ENCODE measurements at places on chromosomes 6 and 20.

GRCh38 chr6:44063561-44064059, 63.6 kb downstream of the MRPL14 start:
- DNase-seq = no peak

DNA sequence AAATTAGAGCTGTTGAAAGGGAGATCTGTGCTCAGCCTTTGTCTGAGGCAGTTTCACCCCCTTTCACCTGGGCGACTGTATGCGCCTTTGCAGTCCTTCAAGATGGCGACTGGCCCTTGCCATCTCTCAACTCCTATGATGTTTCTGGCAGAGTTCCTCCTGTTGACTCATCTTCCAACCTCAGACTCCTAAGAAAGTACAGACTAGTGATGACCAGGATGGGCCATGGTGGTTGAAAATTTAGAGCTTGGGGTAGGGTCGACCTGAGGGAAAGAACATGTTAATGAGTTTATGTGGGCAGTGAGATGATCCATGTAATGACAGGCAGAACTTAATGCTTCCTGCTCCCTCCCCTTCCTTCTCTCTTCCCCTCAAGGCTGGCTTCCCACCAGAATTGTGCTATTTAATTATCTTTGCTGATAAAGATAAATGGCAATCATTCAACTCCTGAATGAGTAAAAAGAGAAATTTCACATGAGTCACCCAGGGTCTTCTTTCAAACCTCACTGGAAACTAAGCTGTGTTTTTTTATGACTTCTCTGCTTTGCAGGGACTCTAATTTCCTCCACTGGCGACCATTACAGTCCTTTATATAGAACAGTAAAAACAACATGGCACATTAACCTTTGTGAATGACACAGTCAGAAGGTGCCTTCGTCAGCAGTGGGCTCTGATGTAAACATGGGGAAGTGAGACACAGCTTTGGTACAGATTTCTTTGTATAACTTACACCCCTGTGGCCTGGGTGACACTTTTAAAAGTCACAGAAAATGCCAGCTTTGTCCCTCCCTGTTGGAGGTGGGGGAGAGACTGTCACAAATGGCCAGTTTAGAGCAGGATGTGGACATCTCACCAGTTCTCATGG, 103.5 kb downstream of the SCP2D1 start:
- no peak for DNase-seq

DNA sequence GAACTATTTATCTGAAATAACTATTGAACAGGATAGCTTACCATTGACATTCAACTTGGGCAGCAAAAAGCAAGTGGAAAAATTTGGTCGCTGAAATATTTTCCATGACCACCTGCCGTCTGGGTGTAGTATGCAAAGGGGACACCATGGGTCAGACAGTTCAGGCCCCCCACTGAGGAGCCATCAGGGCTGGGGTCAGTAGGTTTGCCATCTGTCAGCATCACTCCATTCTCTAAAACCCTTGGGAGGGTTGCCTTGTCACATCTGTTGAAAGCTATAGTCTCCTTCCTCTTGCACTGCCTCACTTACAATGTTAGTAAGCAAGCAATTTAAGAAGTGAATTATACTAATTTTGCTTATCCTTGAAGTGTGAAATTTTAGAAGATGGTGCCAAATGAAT, 44.9 kb downstream of the NRN1 start:
- no peak for DNase-seq

GRCh38 chr20:18571578-18571977, 4.3 kb downstream of the SMIM26 start:
- no peak for DNase-seq

DNA sequence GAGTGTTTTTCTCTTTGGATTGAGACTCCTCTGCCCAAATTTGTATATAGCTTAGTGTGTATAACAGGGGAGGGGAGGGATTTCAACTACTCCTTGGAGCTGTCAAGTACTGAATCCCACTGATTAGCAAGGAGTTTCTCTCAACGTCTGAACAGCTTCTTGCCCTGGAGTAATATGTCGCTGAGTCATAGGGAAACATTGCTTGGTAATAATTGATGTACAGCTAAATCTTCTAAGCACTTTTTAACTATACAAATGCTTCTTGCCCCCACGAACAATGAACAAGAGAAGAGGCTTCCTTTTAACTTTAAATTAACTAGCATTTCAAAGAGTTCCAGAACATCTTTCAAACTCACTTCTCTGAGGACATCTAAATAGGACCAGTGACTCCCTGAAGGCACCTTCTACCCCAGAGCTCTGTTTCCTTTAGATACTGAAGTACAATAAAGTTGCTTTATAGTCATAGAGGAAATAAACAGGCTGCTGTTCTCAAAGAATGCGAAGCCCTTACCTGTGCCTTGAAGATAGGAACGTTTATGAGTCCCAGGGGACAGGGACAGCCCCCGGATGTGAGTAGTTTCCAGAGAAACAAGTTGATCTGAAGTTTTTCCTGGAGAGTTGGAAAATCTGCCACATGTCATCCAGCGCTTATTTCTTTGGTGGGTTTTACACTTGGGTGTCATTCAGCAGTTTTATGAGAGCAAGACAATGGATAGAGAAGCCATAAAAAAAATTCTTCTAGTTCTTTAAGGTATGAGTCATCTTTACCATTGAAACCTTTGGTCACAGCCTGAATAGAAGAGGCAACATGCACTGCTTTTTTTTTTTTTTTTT, 462.5 kb upstream of the BTBD3 start:
- peak; percentile 49 for DNase-seq

DNA sequence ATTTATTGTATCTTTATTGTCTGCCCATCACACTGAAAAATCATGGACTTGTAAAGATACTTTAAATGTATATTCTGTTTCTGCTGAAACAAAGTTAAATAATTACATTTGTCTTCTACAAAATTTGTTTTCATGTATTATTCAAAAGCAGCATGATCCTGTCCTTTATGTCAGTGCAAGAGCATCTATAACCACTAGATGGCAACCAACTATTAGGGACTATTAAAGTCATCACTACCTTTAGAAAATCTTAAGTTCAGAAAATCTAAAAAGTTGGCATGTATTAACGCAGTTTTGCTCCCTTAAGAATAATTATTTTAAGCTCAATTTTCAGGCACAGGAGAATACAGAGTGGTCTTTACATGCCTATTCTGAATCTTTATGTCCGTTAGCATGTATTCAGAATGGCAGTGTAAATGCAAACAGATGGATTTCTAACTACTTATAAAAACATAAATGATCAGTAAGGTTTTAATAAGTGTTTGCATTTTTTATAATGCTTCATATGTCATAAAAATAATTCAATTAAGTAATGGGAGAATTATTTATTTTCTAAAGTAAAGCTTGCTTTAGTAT, 17.8 kb downstream of the TMEM30A start:
- no peak for DNase-seq

DNA sequence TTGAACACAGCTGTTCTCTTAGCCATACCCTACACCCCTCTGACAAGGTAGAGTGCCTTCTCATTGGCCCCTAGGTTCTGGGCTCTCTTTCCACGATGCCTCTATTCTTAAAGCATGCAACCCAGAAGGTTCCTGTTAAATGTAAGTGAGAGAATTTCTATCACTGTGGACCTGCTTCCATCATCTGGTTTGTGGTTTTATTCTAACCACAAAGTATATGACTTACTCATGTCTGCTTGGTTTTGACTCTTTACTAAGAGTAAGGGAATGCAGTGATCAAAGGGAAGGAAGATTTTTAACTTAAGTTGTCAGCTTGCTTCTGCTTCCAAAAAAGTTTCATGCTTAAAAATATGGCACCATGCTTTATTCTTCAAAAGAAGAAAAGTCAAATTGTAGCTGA, 80.2 kb downstream of the ANKEF1 start:
- DNase-seq = peak; percentile 21

DNA sequence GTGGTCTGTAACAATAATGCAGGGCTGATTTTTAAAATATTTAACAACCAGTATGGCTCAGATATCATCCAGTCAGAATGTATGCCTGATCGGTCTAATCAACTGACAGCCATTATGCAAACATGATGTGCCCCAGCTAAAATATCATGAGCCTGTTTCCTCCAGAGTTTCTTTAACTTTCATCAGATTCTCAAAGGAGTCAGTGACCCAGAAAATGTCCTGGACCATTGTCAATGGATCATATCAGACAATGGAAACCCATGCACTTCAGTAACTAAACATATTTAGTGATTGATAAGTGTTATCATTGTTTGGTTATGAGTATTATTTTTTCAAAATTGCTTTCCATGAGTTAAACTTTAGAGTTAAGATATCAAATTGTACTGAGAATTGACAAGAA, 173.5 kb downstream of the LMBRD1 start:
- no peak for DNase-seq

GRCh38 chr20:48818481-48818987, 9.3 kb downstream of the PREX1 start:
- DNase-seq = no peak

DNA sequence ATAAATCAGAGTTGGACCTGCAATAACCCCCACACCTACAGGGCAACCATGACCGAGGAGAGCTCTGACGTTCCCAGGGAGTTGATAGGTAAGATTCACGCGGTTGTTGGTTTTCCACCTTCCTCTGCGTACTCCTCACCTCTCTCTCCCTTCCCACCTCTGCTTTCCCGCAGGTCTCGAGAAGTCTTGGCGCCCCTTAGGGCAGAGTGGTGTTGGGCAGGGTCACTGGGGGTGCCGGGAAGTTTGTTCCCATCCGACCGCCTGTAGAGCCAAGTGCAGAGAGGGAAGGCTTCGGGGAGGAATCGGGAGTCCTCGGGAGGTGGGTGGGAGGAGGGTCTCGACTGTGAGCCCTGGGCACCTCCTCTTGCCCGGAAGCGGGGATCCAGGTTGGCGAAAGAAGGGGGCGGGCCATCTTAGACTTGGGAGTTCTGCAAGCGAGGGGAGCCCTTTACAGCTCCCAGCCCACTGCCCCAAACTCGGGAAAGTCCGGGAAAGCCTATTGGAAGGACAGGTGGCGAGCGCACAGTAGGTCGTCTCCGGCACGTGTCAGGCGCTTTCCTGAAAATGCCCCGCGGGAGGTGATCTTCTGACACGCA, 672 bp downstream of the CARMIL1 start:
- DNase-seq = no peak

GRCh38 chr20:50550531-50550930, 40.3 kb downstream of the PTPN1 start:
- no peak for DNase-seq

DNA sequence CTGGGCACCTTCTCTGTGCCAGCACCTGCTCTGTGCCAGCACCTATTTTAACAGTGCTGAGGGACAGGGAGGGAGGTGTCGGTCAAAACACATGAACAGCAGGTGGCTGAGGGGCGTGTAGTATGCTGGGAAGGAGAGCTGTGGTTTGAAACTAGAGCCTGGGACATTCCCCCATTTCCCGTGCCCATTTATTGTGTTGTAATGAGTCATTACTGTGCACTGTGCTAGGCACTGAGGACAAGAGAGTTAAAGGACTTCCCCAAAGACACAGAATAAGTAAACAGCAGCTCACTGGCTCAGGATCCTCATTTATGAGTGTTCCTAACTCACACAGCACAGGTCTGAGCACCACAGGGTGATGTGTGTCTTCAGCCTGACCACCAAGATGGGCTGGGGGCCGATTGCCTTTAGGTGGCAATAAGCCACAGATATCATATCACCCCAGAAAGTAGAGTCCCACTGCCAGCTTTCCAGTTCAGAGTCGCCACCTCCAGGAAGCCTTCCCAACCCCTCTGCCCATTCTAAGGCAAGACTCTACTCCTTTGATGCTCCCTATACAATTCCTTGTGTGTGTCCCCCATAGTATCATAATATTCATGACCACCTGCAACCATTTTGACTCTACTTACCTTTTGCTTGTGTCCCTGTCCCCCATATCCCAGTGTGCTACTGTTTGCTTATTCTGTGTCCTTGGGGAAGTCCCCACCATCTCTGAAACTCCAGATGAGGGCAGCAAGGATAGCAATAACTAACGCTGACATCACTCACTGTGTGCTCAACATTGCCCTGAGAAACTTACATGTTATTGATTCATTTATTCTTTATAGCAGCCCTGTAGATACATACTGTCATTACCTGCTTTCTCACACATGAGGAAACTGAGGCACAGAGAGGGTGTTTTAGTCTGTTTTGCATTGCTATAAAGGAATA, 87.3 kb downstream of the TOX2 start:
- DNase-seq = no peak

DNA sequence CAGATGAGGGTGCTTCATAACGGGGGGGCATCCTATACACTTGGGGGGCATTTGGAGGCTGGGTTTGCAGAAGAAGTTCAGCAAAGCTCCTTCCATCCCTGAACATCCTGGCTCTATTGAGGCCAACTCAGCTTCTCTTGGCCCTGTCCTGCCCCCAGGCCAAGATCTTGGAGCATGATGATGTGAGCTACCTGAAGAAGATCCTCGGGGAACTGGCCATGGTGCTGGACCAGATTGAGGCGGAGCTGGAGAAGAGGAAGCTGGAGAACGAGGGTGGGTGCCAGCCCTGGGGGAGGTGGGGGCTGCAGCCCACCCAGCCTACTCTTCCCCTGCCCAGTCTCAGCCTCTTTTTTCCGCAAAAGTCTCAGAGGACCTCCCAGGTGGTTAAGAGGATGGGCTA, 17.2 kb downstream of the GDAP1L1 start:
- DNase-seq = no peak

- DNase-seq = no peak
These were observed 115.3 kb downstream of the RTN4IP1 start for GRCh38 chr6:106513808-106514582.

- DNase-seq = no peak
These were observed 67.6 kb downstream of the FYN start for GRCh38 chr6:111805511-111806164.
